ENCODE measurements at places on chromosomes 7 and 10. TPM values are rescaled to one million over a fixed set of nuclear protein-coding genes. Genes with fewer than 3 reads are reported as not detected.

KIAA1217 gene
- total RNA-seq, result 3.4 TPM

INSYN2A gene
- 0.18 TPM for total RNA-seq

PIK3AP1 gene
- under 0.01 TPM for total RNA-seq

PPP1R17 gene
- total RNA-seq, result not detected

AKR1C8 gene
- not detected for total RNA-seq

ZNRF2 gene
- 0.54 TPM for total RNA-seq

DNA sequence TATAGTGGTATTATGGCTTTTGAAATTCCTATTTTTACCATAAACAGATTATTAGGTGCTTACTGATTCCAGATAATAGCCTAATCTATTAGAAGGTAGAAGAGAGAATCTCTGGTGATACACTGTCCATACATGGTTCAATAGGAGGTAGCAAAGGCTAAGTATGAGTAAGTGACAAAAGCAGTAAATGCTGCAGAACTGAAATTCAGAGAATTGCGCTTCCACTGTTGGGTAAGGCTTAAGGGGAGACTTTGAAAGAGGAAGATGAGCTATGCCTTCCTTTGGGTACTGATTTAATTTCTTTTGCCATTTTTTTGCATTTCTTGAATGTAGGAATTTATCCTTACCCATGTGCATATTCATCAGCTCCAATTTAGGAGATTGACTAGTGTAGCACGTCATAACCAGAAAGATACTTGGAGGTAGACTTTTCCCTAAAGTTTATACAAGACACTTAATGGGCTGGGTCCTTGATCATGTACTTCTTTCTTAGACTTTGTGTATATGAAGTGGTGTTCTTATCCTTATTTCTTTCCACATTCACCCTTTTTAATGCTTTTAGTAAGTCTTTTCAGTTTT is 15.3 kb downstream of the MKLN1 start:
- DNase-seq, result no peak

GRCh38 chr10:129909531-129910256 is 54.4 kb downstream of the EBF3 start:
- DNase-seq, result no peak

DNA sequence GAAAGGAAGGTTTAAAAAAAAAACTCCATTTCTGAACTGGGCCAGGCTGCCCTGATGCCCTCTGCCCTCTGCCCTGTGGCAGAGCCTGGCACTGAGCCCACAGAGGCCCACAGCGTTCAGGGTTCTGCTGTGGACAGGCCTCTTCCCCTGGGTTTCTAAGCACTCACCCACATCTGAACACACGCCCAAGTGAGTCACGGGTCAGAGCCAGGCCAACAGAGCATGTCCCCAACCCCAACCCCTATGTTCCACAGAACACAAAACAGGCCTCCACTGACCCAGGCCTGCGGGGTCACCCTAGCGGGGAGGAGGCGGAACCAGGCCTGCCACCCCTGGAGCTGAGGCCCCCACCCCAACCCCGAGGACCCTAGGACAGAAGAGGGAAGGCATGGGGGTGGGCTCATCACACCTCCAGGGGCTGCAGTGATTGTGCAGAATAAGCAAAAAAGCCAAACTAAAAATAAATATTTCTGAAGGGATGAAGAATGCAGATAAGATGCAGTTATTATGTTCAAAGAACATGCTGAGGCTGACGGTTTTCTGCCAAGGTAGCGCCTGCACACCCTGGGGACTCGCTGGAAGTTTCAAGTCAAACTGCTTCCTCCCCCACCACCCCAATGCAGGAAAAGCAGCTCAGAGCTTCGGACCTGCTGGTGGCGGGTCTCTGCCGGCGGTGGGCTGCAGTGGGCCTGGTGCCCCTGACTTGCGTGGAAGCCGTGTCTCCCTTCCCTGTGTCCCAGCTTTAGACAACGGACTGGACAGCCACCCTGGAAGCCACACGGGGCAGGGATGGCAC is 5.4 kb downstream of the WDR86 start:
- DNase-seq, result no peak

GRCh38 chr10:63261496-63261895 is 128.4 kb downstream of the NRBF2 start:
- peak; percentile 41 for DNase-seq

DNA sequence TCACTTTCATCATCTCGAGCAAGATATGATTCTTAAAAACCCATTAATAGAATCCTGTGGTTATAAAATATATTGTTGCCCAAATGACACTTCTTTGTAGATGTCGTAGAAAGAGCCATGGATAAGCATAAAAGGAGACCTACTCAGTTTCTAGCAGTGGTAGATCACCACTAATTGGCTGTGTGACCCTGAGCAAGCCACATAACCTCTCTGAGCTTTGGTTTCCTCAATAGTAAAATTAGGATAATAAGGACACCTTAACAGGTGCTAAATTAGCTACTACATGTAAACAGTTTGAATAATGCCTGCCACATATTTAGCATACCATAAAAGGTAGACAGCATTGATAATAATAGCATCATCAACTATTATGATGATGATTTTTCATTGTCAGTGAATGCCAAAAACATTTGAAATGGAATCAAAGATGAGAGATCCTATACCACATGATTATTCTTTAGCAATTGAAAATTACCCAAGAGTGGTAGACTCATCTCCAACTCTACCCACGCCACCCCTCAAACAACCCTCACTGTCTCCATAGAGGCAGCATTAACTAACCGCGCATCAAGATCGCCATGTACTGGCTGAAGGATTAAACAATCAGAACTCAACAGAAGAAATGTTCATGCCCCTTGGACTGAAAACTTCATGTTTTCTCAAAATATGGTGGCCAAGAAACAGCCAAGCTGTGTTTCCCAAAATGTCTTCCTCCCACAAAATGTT is 45.8 kb downstream of the CHST15 start:
- no peak for DNase-seq

- peak; percentile 30 for DNase-seq
Measured at GRCh38 chr7:151551820-151552219, 32.1 kb upstream of the RHEB start.

GRCh38 chr10:116947841-116948529 is 57.0 kb downstream of the SHTN1 start:
- DNase-seq, result peak; percentile 31

DNA sequence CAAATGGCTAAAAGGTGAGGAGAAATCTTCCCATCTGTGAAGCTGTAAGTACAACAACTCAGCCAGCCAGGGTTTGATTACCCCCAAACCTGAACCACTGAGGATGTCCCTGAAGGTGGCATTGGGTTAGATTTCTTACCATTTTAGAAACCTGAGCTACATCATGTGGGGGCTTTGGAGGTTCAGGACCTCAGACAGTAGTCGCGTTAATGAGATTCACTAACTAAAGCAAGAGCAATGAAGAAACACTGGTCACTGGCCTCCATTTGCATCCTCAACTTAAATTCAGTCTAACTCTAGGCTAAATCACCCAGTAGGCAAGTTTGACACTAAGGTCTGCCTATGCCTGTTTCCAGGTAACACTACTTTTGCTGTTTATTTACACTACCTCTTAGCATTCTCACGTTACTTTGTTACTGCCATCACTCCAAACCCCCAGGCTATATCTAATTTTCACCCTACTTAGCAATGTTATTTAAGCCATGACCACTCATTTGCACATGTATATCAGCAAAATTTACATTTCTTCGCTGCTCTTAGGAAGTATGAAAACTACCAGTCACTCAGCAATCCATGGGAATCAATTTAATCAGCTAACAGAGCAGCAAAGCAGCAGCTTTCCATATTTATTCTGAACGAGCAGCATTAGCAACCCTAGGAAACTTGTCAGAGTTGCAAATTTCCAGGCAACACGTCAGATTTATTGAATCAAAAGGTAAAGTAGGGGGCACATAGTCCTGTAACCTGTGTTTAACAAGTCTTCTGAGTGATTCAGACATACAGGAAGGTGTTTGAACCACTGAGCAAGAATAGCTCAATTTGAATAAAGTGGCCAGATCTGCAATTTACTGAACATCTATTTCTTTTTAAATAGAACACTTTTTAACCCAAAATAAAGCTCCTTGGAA is 788.4 kb upstream of the SORCS1 start:
- no peak for DNase-seq

- no peak for DNase-seq
Measured at GRCh38 chr7:142873281-142873784, 12.2 kb downstream of the TRPV6 start.

- DNase-seq, result peak; percentile 77
Measured at GRCh38 chr10:79116801-79117723, 48.3 kb downstream of the ZMIZ1 start.

DNA sequence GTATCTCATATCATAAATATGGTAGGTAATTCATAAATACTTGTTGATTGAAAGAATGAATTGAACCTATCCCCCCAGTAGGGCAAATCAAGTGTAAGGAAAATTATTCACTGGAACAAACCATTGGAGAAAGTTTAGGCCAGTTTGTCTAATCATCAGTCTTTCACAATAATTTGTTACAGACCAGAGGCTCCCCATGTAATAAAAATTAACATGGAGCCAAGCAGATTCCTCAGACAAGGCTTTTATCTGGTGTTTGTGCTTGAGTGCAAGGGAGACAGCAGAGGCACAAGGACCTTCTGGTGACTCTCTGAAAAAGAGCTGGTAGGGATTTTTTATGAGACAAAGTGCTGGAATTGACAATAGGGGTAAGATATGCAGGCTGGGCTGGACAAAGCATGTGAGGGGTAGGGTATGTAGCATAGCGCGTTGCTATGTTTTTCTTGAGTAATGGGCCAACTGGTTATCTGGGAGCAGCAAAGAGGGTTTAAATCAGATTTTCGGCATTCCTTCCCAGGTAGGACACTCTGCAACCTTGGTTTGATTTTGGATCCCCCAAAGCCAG is 7.8 kb upstream of the PANK1 start:
- no peak for DNase-seq

DNA sequence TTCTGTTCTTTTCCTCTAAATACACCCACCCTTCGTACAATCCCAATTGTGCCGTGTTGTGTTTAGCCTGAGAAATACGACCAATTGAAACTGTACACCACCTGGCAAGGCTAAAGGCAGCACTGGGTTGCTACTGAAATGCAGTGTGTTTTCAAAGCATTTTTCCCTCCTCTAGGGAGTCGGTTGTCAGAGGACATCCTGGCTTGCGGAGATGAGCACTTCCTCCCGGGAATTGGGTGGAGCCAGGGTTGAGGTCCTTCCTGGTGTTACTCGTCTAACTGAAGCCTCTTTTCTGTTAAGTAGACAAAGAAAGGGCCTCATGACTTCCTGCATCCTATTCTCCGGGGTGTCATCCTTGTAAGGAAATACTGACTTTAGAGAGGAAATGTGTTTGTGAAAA is 133.5 kb downstream of the MTPAP start:
- no peak for DNase-seq

- no peak for DNase-seq
Measured at GRCh38 chr10:113027574-113028455, 77.8 kb downstream of the TCF7L2 start.

GRCh38 chr7:89618274-89618673 is 536.0 kb upstream of the STEAP1 start:
- no peak for DNase-seq

DNA sequence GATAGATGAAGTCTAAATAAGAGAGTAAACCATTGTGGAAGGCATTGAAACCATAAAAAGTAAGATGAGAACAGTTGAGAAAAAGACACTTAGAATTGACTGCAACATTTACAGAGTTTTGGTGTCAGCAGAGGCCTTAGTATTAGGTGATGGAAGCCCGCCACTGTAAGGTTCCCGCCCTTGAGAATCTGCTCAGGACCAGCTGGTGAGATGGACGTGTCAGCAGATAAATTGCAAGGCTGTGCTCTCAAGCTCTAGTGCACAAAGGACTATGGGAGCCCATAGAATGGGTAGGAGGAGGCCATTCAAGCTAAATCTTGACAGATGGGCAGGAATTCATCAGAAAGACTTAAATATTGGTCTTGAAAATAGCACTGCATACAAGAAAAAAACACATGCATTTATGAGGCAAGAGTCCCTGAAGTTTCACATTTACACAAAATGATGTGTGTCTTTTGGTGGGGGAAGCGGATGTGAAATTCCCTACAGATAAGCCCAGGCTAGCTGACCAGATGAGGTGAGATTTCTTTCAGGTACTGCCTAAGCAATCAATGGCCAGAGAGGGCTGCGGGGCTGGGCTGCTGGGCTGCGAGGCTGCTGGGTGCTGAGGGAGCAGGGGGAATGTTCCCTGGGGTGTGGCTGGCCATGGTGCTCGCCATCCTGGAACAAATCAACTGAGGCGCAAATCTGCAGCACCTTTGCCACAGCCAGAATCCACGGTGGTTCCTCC is 42.5 kb downstream of the SYPL1 start:
- no peak for DNase-seq

GRCh38 chr10:99765672-99766301 is 16.7 kb upstream of the ABCC2 start:
- no peak for DNase-seq

DNA sequence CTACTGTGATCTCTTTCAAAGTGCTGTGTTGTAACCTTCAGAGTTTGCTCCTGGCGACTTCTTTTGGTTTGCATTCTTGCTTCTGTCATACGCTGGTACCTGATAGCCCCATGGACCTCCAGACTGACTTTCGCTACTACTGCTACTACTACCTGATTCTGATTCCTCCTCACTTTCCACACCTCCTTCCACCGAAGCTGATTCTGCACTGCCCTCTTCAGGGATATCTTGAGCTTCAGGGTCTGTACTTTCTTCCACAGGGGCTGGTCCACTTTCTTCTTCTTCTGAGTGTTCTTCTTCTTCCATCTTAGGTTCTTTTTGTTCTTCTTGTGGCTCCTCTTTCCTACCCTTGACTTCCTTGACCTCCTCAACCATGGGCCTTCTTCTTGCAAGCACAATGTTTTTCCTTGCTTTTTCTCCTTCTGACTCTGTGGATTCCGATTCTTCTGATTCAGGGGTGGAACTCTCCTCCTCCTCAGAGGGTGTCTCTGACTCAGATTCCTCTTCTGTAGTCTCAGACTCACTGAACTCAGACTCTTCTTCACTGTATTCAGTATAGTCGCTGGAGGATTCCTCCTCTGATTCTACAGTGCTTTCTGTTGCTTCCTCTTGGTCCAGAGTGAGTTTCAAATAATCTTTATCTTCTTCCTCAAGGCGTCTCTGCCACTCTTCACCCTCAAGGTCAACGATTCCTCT is 992.2 kb downstream of the PCDH15 start:
- no peak for DNase-seq

DNA sequence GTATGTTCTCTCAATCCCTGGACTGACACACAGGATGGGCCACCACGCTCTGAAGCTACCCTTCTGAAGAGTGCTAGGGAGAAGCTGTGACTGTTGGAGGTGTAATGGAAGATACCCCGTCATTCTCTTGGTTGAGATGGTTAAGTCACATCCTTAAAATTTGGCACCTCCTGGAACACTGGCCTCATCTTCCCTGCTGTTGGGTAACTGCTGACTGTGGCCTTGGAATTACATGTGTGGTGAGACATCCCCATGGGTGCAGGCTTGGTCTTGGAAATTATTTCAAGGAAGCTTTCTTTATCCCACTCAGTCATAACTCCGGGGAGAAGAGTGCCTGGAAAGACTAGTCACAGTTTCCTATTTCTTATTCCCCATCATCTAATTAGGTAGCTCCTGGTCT is 62.0 kb downstream of the LRMDA start:
- DNase-seq, result no peak
